ENCODE measurements at places on chromosomes 12 and 14. TPM values are rescaled to one million over a fixed set of nuclear protein-coding genes. Genes with fewer than 3 reads are reported as not detected.

HAL gene
- total RNA-seq = 0.89 TPM

ARHGAP9 gene
- not detected for total RNA-seq

PSMD9 gene
- total RNA-seq = 61.1 TPM

SLC6A12 gene
- 18.8 TPM for total RNA-seq

DNA sequence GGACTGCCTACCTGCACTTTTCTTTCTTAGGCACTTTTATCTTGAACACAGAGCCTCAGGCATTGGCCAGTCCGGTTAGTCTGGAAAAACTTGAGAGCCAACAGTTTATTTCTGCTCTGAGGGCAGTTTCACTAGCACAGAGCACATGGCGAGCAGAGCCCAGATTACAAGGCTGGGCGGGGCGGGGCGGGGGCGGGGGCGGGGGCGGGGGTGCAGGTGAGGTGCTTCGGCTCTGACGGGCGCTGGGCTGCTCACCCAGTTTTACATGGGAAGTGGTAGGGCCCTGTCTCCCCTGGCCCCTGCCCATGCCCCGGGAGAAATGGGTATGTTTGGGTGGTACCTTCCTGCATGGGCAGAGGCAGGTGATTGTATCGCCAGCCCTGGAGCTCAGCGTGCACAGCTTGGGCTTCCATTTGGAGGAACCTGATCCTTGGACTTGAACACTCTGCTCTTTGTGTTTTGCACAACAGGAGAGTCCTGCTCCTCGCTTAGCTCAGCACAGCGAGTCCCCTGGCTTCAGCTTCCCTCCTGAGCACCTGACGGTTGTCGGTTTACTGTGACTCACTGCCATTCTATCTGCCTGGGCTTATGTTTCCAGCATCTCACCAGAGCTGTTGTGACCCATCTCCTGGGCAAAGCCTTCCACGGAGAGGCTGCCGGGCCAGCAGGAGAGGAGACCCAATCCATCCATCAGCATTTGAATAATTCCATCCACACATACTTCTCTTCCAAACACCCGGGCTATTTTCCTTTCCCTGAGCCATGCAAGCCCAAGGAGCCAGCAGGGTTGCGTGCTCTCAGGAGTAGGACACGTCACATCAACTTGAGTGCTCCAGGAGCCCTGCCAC lies 108.5 kb downstream of the ARF6 start:
- peak; percentile 86 for DNase-seq

DNA sequence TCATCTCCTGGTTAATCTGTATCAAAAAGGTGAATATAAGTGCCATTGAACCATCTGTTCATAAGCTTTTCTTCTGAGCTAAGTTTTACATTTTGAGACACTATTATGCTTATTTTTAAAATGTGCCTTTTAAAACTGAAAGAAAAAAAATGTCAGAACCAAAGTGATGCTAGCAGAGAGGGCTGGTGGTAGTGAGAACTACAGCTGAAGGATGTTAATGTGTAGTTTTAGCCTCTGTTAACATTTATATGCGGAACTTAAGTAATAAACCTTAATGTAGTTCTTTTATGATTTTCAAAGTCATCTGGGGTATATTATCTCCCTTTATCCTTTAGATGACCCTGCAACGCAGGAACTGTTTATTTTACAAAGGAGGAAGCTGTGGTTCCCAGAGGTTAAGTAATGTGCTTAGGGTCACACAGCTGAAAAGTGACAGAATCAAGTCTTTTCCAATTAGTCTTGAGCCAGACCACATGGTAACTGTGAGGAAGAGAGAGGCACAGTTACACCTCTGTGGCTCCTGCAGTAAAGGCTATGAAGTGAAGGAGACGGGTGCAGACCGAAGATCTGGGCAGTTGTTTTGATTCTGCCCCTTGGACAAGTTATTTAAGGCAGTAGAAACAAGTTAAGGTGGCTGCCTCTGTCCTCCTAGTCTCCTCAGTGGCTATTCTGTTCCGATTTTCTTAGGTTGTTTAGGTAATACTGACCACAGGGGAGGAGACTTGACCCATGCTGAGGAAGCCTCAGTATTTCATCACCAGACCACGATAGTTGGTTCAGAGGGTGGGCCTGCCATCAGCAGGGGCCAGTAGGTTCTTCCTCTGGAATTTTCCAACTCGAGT lies 23.9 kb downstream of the GNG2 start:
- no peak for DNase-seq

- DNase-seq = no peak
Measured at GRCh38 chr12:31589598-31589903, 1.4 kb downstream of the DENND5B start.

DNA sequence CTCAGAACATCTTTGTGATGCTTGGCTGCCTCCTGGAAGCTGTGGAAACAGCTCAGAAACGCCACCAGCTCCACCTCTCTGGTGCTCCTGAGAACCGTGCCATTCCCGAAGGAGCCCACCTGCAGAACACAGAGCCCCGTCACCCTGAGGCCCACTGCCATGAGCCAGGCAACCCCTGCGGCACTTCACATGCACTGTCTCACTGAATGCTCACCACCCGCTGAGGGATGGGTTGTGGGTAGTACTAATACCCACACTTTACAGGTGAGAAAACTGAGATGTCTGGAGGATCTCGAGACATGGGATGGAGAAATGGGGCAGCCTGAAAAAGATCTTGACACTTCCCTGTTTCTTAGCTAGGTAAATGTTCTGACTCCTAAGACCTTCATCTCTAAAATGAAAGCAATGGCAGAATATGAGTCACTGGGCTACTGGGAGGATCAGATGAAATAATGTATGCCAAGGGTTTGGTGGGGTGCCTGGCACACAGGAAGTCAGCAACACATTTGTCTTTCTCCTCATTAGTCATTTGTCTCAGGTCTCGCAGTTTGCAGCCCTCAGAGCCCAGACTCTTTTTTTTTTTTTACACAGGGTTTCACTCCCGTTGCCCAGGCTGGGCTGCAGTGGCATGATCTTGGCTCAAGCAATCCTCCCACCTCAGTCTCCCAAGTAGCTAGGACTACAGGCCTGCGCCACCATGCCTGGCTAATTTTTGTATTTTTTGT lies 5.3 kb downstream of the OASL start:
- DNase-seq = no peak

GRCh38 chr12:64450711-64451486 lies 1.0 kb upstream of the TBK1 start:
- peak; percentile 27 for DNase-seq

DNA sequence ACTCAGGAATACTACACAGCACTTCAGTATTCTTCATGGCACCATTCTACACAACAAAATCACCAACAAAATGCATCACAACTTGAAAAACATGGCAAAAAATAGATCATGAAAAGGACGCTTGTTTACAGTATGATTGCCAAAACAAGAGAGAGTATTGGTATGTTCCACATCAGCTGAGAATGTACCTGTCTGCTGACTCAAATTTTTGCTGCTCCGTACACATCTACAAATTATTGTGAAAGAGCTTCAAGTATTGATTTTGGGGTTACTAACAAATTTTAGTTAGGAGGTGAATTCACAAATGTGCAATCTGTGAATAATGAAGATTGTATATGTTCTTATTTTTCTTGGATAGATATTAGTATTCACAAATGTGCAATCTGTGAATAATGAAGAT lies 105.4 kb downstream of the GPHN start:
- DNase-seq = no peak

DNA sequence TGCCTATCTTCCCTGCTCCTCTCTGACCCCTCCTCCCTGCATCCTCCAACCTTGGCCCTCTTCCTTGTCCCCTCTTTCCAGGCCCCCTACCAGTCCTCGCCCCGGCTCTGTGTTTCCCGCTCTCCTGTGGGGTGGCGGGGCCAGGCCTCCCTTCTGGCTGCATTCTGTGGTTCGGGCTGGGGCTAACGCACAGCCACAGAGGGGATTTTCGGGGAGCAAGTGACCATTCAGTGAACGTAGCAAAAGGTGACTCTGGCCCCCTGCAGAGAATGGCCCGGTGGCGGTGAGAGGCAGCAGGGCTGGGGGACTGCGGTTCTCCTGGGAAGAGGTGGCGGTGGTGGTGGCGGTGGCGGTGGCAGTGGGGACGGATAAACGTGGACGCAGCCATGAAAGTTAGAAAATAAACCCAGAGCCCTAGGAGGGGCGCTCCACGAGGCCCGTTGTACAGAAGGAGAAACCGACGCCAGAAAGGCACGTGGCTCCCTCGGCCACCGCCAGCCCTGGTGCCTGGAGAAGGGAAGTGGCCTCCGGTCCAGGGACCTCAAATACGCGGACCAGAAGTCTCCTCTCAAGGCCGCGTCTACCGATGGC lies 269.6 kb downstream of the ADGRD1 start:
- DNase-seq = no peak

DNA sequence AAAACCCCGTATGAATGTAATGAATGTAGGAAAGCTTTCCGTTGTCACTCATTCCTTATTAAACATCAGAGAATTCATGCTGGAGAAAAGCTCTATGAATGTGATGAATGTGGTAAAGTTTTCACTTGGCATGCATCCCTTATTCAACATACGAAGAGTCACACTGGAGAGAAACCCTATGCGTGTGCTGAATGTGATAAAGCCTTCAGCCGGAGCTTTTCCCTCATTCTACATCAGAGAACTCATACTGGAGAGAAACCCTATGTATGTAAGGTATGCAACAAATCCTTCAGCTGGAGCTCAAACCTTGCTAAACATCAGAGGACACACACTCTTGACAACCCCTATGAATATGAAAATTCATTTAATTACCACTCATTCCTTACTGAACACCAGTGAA lies 23.8 kb downstream of the ZNF891 start:
- DNase-seq = no peak

DNA sequence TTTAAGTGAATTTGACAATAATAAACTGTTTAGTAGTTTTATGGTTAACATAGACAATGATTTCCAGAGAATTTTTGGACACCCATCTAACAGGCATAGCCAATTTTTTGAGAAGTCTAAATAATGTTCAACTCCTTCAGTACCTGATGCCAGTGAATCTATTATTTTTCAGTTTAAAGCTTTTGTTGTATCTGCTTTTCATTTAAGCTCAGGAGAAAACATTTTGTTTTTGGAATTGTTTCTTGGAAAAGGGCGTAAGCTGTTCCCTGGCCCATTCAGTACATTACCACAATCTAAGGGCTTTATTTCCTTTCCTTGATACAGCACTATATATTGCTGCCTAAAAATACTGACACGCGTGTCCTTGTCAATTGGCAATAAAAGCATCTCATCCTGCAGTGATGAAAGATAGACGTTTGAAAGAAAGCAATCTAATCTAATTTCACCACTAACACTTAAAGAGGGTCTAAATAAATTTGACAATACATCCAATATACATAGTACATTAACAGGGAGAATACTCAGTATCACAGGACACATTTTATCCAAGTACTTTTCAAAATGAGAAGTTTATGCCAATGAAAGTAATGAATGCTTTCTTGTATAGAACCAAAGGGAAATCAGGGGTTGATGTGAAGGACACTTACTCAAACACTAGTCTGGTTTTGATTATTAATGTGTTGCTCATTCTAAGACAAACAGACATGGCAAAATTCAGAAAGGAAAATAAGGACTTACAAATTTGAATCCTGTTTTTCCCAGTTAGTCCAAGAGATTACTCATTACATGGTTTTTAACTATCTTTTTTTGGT lies 104.2 kb upstream of the LGR5 start:
- DNase-seq = no peak

DNA sequence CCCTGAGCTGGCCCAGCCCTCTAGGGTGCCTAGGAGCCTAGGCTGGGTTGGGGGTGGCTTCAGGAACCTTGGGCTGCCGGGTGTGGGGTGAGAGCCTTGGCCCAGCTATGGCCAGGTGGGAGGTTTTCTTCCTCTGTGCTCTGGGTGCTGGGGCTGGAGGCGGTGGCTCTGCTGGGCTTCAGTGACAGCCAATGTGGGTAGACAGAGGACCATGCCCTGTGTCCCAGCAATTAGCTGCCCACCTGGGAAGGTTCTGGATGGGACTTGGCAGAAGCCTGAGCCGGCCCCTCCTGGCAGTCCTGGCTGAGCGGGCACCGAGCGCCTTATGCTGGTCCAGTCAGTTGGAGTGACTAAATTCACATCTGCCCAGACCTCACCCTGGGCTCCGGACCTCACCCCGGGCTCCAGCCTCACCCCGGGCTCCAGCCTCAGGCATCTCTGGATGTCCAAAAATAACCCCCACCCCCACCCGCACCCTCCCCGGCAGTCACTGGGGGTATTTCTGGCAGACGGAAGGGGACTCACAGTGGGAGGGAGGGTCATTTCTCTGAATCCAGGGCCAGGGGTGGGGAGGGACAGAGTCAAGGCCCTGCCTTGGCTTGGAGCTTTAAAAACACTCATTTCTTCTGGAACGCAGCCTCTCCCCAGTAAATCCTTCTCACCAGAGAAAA lies 46.9 kb downstream of the CYP46A1 start:
- no peak for DNase-seq

DNA sequence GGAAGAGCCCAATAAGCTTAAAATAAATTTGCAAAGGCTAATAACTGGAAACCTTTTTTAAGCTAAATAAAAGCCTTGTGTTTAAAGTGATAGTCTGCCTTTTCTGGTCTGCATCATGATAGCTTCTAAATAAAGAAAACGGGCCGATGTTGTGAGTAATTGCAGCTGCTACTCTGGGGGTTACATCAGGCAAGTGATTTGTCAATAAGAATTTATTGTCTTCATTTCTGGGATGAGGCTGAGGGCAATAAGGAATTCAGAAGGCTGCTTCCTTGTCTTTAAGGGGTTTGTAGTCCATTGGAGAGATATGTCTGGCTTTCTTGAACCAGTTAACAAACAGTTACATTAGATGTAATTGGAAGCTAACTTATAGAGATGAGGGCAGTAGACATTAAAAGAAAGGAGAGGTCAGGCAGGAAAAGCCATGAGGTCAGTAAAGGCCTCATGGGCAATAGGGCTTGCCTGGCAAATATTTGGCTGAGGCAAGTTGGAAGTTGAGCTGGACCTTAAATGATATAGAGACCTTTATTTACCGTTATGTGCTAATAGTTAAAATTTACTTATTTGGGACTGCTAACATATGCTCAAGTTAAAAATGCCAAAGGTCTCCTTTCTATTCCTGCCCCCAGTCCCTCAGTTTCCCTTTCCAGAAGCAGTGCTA lies 85.0 kb downstream of the CRADD start:
- no peak for DNase-seq

- DNase-seq = no peak
Measured at GRCh38 chr12:77349689-77350370, 284.5 kb upstream of the E2F7 start.

- no peak for DNase-seq
Measured at GRCh38 chr12:130746546-130746945, 30.4 kb upstream of the RIMBP2 start.

DNA sequence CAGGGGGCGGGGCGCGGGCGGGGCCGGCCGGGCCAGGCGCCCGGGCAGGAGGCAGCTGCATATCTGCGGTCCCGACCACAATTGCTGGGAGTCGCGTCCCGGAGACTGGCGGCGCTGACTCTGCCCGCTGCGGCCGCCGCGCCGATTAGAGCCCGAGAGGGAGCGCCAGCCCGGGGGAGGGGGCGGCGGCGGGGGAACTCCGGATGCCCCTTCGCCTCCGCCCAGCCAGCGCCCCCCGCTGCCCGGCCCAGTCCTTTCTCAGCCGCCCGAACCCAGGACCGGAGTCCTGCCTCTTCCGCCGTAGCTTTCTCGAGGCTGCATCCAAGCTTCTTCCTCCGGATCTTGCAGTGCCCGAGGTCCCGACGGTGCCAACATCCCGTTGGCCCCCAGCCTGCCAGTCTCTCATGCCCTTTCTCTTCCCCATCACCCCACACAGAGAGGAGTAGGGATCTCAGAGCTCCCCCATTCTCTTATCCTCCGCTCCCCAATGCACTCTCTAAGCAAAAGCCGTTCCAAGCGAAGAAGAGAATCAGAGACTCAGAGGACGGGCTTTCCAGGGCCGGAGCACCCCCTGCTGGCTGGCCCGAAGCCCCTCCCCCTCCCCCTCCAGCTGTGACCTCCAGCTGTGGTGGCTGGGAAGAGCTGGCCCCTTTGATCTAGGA lies 8.8 kb upstream of the SP7 start:
- DNase-seq = peak; percentile 54
